ENCODE measurements at places on chromosomes 7 and 10. TPM values are rescaled to one million over a fixed set of nuclear protein-coding genes. Genes with fewer than 3 reads are reported as not detected.
A peak's percentile ranks its signal among the peaks of the same experiment; 100 is the strongest.

- no peak overlapping the region for H3K27ac ChIP-seq
- H3K4me3 ChIP-seq: no peak overlapping the region
- no peaks in the 10 kb centered on the region for H3K27me3 ChIP-seq
These were observed 8.3 kb downstream of the PCBD1 start for GRCh38 chr10:70880077-70880534.

GRCh38 chr10:69055241-69055640 is 32.7 kb upstream of the SRGN start:
- DNase-seq: no peak
- H3K36me3 ChIP-seq: no peaks in the 10 kb centered on the region
- H3K4me1 ChIP-seq: peaks cover 21% of the 10 kb centered on the region
- no peak overlapping the region for H3K27ac ChIP-seq
- no peak overlapping the region for H3K4me3 ChIP-seq

GRCh38 chr7:77631820-77632219 is 64.4 kb upstream of the RSBN1L start:
- no peak overlapping the region for H3K27ac ChIP-seq
- H3K27me3 ChIP-seq: no peaks in the 10 kb centered on the region
- peaks cover 21% of the 10 kb centered on the region for H3K36me3 ChIP-seq
- H3K4me1 ChIP-seq: no peaks in the 10 kb centered on the region
- no peak for DNase-seq

DNA sequence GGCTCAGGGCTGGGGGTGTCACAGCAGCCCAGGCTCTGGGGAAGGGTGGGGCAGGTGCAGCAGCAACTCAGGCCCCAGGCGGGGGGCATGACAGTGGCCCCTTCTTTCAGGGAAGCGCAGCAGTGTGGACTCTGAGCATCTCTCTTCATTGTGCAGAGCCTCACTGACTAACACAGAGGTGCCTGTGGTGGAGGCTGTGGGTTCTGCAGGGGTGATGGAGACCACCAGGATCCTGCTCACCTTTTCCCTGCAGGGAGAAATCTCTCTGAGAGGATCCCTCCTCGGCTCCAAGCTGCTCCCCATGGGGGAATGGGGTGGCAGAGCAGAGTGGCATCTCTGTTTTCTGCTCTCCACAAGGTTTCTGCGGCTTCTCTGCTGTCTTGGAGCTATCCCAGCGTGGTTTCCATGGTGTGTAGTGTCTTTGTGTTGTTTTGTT is 37.8 kb upstream of the SHH start:
- no peak overlapping the region for H3K27ac ChIP-seq
- H3K27me3 ChIP-seq: peaks cover 20% of the 10 kb centered on the region
- no peaks in the 10 kb centered on the region for H3K36me3 ChIP-seq
- no peak for DNase-seq

The KCP gene
- total RNA-seq: 0.73 TPM

GRCh38 chr10:25125201-25125611 is 49.6 kb upstream of the GPR158 start:
- H3K4me1 ChIP-seq: no peaks in the 10 kb centered on the region
- no peak overlapping the region for H3K27ac ChIP-seq
- DNase-seq: no peak
- H3K27me3 ChIP-seq: no peaks in the 10 kb centered on the region
- no peaks in the 10 kb centered on the region for H3K36me3 ChIP-seq

- no peaks in the 10 kb centered on the region for H3K27me3 ChIP-seq
- H3K36me3 ChIP-seq: no peaks in the 10 kb centered on the region
- peak overlapping the region; percentile 72 for H3K27ac ChIP-seq
- no peak overlapping the region for H3K4me3 ChIP-seq
These were observed 85.4 kb downstream of the ARID5B start for GRCh38 chr10:61986788-61987492.

GRCh38 chr10:21318540-21319167 is 206.8 kb downstream of the SKIDA1 start:
- H3K27me3 ChIP-seq: no peaks in the 10 kb centered on the region
- no peak overlapping the region for H3K27ac ChIP-seq
- no peak for DNase-seq
- no peaks in the 10 kb centered on the region for H3K36me3 ChIP-seq
- H3K4me1 ChIP-seq: peaks cover 23% of the 10 kb centered on the region

The TMEM139 gene
- total RNA-seq: 4.6 TPM

All from stomach (tissue), 19 donors.